ENCODE measurements at places on chromosomes 2 and 18.

DNA sequence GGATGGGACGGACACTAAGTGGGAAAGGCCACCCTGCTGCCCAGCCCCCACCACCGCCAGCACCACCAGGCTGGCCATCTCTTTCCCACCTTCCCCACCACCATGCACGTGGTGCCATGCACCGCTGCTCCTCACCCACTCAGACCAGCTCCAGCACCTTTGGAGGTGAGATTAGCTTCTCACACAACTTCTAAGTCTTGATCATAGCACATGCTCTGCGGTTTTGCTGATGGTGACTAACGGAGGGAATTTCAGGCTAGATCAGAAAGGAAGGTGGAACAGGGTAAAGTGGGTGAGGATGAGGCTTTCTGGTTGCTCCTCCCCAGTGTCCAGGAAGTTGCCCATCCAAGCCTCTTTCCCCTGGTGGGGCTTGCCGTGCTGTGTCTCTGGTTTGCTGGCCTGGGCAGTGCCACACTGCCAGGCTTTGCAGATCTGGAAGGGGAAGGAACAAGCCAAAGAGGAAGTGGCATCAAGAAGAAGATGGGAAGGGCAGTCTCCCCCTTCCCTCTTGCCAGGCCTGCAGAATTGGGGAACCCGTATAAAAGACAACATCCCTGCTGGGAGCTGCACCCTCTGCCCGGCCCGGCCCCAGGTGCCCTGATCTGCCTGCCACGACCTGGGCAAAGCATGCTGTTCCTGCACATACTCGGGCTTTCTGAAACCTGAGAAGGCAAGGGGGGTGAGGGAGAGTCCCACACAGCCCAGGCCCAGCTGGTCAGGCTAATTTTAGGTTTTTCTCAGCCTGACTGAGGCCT lies 44.3 kb upstream of the CAB39 start:
- DNase-seq = no peak

DNA sequence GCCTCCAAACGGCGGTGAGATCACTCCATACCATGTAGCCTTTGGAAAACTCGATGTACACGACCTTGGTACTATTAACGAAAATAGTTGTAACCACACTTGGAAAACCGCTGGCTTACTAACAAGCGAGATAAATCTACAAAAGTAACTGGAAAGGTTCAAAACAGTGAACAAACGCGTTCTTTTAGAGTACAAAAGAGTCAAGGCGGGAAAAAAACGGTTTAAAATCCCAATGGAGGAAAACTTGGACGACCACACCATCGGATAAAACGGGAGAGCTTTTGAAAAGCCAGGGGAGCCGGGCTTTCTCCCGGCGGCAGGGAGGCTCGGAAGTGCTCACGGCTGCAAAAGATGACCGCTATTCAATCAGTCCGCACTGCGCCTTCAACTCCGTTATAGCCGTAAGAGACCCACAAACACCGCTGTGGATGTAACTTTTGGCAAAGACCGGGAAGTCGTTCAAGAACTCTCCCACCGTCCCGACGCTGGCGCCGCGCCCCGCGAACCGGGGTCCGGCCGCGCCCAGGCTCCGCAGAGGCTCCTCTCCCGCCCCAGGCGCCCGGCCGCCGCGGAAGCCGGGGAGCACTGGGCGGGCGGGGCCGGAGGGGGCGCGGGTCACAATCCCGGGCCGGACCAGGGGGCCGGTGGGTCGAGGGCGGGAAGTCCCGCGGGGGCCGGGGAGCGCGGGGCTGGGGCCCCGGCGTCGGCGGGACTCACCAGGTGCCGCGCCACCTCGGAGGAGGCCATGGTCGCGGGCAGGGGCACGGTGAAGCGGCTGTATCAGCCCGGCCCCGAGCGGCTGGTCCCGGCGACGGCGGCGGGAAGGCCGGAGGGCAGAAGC lies 465 bp downstream of the SEPTIN10 start:
- no peak for DNase-seq

GRCh38 chr2:15299904-15300520 lies 261.1 kb downstream of the NBAS start:
- DNase-seq = no peak

GRCh38 chr18:54950221-54950620 lies 9.0 kb downstream of the CCDC68 start:
- no peak for DNase-seq

- DNase-seq = no peak
Observed at GRCh38 chr2:155368934-155369333, 670.4 kb downstream of the KCNJ3 start.

DNA sequence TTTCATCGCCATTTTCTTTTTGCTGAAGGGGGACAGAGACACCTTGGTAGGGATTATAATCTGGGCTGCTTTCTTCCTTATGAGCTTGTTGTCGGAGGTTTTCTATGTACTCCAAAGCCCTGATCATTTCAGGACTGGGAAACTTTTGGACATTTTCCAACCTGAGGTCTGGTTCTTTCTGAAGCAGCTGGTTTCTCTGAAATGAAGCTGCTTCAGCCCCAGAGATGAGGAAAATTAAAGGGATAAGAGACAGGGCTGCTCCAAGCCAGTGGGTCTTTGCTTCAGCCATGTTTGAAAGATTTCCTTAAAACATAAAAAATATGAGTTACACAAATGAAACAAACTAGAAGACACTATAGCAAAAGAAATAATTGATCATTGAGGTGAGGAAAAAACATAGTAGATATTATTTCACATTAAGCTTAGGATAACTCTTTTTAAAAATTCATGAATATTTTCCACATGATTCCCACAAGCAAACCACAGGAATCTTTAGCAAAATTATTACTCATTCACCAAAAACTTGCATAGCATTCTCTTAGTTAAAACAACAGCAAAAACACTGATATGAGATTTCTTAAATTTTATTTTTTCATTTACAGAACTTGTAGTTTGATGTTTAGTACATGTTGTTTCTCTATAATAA lies 3.0 kb downstream of the SCG2 start:
- no peak for DNase-seq

DNA sequence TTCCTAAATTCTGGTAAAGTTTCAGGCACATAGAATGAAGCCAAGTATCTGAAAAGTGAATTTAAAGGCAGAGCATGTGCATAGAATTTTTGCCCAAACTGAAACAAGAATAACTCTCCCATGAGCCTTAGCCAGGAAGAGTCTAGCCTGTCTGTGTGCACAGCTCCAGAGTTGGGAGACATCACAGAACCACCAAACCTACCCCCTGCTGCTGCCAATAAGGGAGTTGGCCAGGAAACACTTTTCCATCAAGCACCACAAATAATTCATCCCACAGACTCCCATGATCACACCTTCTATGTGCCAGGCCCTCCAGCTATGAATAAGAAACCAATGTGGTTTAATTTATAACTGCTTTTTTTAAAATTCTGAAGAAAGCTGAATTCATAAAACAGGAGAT lies 27.0 kb downstream of the OSR1 start:
- DNase-seq = no peak

DNA sequence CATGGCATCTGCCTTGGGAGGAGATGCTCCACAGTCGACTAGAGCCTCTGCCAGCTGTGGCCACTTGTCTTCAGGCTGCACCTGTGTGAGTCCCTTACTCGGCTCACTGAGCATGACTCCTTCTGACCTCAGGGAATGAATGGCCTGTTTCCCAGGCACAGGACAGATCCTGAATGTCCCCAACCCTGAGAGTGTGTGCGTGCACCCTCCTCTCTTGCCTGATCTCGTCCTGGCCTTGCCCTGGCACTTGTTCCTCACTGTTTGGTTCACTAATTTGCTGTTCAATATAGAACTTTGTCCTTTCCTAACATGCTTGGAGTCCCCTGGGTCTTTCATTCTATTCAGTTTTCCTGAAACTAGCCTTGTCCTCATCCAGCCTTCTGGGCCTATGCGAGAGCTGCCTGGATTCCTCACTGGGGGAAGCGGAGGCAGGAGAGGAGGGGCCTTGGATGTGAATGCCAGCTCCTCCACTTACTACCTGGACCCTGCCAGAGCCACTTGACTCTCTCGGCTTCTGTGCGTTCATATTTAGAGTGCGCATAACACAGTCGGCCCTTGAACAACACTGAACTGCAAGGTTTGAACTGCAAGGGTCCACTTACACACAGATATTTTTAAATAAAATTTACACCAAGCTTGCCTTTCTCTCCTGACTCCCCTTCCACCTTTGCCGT lies 184.8 kb downstream of the ACKR3 start:
- no peak for DNase-seq

- DNase-seq = no peak
Observed at GRCh38 chr18:62519684-62520083, 3.1 kb upstream of the ZCCHC2 start.
